ENCODE measurements at places on chromosomes 11 and 22. TPM values are rescaled to one million over a fixed set of nuclear protein-coding genes. Genes with fewer than 3 reads are reported as not detected.

The FAM89B gene
- 49.4 TPM for total RNA-seq

The OR52A1 gene
- not detected for total RNA-seq

The CRYBB3 gene
- total RNA-seq = not detected

The MYOD1 gene
- not detected for total RNA-seq

The C1QTNF6 gene
- 12.7 TPM for total RNA-seq

The LSP1 gene
- total RNA-seq = 1.6 TPM
